ENCODE measurements at places on chromosomes 2 and 18.

DNA sequence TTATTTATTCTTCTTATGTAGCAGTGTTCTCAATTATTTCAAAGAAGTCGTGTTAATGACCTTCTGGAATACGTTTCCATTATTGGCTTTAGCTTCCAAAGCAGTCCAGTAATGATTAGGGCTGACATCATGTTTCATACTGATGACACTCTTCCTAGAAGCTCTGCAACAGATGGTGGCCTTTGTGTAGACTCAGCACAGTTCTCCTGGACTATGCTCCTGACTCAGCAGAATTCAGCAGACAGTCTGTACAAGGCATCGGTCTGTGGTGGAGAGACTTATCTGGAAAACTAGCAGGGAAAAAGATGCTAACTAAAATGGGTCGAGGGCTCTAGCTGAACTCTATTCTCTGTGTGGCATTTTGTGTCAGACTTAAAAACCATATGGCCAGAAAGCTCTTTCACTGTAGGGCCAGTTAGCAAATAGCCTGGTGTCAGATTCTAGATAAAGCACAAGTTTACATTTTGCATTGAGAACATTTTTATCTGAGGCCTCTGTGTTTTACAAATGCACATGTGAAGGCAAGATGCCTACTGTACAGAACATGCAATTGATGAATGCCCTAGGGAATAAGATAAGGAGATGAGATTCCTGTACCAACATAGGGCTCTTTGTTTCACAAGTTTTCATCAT, 35.1 kb downstream of the GULP1 start:
- DNase-seq = no peak

- DNase-seq = no peak
Observed at GRCh38 chr2:120797421-120798221, 62.0 kb downstream of the GLI2 start.

DNA sequence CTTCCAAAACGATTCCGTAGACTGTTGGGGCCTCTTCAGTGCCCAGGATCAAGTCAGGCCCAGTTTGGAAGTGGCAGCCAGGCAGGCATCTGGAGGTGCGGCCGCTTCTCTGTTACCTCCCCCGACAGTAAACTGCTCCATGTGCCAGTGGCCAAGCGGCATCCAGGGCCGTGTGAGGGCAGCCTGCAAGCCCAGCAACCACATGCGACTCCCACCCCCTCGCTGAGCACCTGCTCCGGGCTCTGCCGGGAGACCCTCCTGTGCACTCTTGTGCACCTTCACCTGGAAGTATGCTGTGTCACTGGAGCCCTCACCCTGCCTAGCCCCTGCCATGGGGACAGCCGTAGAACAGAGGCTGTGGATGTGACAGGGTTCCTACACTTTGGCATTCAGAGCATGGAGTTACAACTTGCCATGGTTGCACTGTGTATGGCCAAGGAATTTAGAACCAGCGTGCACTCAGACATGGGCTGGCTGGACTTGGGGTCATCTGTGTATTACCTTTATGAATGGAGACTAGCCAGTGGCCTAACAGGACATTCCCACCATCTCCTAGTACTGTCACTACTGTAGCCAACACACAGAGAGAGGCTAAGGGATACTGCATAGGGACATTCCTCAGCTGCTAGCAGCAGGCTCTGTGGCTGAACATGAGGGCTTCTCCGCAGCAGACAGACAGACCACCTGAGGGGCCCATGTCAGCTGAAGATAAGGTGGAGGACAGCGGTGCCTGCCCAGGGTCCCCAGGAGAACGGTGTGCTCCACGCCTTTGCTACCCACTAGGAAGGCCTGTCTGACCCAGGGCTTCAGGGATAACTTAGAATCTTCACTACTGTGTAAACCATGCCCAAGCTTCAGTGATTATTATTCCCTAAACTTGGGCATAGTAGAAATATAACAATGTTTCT, 25.0 kb upstream of the FAHD2A start:
- no peak for DNase-seq

- no peak for DNase-seq
Observed at GRCh38 chr18:12460874-12461273, 53.1 kb downstream of the PRELID3A start.

DNA sequence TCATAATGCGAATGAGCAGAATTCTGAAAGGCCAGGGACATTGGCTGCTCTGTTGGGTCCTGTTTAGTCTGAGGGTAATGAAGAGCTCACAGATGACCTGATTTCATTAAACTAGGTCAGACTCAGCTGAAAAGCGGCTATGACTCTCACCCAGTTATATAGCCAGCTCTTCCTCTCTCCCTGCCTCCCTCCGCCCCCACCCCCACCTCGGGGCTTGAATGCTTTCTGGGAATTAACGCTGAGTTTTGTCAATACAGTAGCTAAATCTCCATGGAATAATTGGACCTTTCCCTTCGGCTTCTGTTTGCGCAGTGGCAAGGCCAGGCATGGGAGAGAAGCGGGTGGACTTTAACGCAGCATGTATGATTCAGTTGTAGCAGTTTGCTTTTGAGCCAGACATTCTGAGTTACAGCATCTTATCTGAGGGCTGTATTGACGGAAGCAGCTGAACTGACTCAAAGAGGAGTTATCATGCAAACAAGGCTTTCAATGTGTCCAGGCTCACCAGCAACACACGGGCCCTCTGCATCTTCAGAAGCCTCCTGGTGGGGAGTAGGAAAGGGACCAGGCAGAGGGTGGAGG, 110.6 kb downstream of the MYCN start:
- no peak for DNase-seq

GRCh38 chr2:149716687-149717086, 129.1 kb upstream of the MMADHC start:
- no peak for DNase-seq

GRCh38 chr2:210577263-210578071, 21.1 kb downstream of the CPS1 start:
- DNase-seq = no peak

GRCh38 chr18:48979944-48980890, 29.5 kb upstream of the SMAD7 start:
- no peak for DNase-seq

DNA sequence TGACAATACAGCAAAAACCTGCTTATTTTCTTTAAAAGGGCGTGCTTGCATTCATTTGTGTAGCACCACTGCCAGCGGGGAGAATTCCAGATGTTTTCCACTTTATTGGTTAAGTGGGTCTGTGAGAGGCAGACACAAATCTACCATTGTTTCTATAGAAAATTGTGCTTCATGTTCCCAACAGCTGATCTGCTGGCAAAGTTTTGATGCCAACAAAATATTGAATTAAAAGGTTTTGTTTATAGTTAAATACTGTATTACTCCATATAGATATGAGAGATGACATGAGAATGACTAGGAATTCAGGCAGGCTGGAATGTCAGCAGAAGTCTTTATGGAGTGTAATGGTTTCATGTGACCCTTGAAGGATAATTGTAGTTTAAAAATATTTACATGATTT, 182.7 kb downstream of the MC4R start:
- no peak for DNase-seq

- no peak for DNase-seq
Observed at GRCh38 chr18:3246635-3247239, 864 bp upstream of the MYL12A start.

- no peak for DNase-seq
Observed at GRCh38 chr18:63440219-63440618, 17.9 kb upstream of the VPS4B start.

DNA sequence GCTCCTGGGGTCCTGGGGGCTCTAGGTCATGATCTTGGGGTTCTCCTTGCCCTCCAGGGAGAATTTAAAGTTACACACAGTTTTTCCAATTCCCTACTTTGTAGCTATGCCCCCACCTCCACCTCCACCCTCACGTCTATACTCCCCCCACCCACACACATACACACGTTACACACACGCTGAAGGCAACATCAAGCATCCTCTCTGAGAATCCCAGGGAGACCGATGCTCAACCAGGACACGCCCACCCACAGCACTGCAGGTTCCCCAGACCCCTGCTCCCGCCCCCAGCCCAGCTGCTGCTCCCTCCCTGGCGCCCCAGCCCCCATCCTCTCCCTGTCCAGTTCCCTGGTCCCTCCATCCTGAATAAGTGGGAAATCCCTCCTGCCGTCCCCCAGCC, 6.4 kb upstream of the TNS1 start:
- no peak for DNase-seq

DNA sequence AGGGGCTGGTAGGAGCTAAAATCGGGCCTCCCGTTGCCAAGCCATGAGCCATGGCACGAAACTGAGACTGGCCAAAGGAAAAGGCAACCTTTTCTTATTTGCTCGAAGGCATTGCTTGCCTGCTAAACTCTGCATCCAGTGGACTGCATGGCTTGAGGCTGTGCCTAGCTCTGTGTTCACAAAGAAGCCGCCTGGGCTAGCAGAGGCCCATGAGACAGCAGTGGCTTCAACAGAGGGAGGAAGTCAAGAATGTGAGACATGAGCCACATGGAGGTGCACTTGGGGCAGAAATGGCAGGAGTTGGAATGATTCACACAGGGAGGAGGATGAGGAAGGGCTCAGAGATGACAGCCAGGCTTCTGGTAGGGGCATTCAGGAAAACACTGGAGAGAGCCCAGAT, 33.5 kb downstream of the TPRKB start:
- no peak for DNase-seq

DNA sequence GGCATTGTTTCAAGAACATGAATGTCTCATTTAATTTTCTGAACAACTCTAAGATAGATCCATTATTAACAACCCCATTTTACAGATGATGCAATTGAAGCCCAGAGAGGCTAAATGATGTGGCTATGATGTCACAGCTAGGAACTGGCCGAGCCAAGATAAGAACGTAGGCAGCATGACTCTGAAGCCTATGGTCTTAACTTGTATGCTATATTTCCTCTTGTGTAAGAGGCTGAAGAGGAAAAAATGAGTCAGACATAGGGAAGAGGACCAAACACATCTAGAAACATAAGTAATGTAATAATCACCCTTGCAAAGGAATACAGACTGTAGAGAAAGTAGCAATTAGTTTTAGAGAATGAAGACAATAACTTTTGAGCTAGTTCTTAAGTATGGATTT, 416.8 kb downstream of the FIGN start:
- no peak for DNase-seq

GRCh38 chr2:237354892-237355291, 59.1 kb downstream of the COL6A3 start:
- DNase-seq = no peak
